ENCODE measurements at places on chromosomes 7 and 10. TPM values are rescaled to one million over a fixed set of nuclear protein-coding genes. Genes with fewer than 3 reads are reported as not detected.

The TMEM236 gene
- total RNA-seq = 0.03 TPM

The FFAR4 gene
- total RNA-seq = 0.06 TPM

The EFCAB10 gene
- total RNA-seq = 3.0 TPM

The IDI2 gene
- total RNA-seq = 0.09 TPM

The OR2A5 gene
- total RNA-seq = not detected

The TRIM50 gene
- total RNA-seq = not detected

The NEBL gene
- 13.0 TPM for total RNA-seq

The PDZD8 gene
- total RNA-seq = 33.1 TPM

The ANXA7 gene
- total RNA-seq = 113 TPM

The TMEM26 gene
- 0.06 TPM for total RNA-seq

The TCF7L2 gene
- total RNA-seq = 22.2 TPM

The GNG11 gene
- total RNA-seq = 33.0 TPM

The AVPI1 gene
- total RNA-seq = 124 TPM

The LRRC18 gene
- not detected for total RNA-seq

The EPO gene
- not detected for total RNA-seq

The CH25H gene
- 0.64 TPM for total RNA-seq

Data from A549 treated with AZD2906 at 1 μM for 4 hours (cell line).